Left renal cortex interstitium (tissue), 4 donors: ENCODE measurements at places on chromosomes 7 and 10.

DNA sequence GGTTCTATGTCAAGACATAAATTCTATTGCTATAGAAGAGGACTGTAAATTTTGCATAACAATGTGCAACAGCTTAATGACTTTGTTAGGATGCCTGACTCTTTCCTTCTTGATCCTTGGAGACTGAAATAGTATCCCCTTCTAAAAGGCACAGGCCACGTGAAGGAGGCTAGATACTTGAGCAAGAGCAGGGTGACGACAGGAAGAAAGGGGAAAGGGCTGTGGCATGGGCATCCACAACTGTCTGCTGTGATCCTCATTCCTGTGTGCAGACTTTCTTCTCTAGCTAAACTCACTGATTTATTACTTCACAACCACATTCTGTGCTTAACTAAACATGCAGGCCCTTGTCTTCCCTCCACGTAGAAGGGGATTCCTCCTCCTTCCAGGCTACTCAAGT is 1111.8 kb upstream of the C7orf33 start:
- DNase-seq: peak; percentile 50

DNA sequence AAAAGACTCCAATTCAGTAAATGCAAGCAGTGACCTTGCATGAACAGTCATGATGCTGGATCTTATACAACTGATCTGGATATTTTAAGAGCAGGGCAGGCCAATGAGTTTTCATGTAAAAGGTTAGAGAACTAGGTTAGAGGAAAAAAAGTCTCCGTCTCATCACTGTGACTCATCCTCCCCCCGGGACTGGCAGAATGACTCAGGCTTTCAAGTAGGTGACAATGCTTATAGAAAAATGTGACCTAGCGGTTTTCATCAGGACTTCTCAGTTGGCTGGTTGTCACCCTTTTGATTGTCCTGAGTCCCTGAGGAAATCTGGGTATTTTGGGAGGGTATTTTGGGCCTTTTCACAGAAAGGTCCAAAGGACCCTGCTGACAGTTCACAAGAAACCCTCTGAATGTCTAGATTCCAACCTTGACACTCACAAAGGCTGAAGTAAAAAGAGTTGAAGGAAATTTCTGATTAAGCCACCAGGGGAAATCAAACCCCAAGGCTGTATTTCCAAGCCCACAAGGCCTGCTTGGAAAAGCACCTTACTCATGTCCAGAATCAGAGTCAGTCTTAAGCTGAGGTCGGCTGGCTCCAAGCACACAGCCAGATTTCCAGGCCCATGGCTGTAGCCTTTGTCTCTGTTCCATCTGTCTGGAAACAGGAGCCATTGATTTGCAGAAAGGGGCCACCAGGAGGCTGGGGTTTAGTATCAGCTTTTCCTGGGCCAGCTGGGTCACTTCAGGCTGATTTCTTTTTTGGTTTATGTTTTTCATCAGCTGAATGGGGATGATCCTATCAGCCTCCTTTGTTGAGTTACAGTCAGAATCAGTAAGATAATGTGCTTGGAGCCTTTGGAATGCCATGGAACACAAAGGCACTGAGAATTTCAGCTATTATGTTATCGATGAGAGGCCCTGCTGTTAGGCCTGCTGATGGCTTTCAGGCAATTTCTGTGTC is 226.4 kb upstream of the HABP2 start:
- no peak for DNase-seq

DNA sequence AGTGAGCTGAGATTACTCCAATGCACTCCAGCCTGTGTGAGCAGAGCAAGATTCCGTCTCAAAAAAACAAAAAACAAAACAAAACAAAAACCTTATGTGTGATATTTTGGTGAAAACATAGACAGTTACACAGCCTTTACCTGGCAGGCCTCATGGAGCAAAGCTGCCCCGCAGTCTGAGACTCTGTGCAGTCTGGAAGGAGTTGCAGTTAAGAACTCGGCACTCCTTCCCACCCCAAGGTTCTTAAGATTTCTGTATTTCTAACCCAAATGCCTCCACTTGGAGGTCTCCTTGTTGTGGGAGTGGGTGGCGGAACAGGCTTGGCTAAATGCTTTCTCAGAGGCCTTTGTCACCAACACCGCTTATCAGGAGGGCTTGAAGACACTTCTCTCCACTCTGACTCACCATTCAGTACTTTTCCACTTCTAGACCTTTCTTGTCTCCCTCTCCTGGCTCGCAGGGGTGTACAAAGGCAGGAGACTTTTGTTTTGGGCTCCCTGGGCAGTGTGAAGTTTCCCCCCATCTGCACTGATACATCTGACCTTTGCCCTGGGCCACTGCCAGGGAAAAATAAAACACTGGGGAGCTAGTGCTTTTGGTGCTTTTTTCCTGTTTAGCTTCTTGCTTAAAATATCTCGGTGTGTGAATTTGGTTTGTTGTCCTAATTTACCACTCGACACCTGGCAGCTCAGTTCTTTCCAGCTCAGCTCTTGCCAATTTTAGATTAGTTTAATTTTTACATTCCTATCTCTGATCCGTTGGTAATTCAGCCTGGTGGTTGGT is 51.3 kb upstream of the MAGI2 start:
- no peak for DNase-seq

DNA sequence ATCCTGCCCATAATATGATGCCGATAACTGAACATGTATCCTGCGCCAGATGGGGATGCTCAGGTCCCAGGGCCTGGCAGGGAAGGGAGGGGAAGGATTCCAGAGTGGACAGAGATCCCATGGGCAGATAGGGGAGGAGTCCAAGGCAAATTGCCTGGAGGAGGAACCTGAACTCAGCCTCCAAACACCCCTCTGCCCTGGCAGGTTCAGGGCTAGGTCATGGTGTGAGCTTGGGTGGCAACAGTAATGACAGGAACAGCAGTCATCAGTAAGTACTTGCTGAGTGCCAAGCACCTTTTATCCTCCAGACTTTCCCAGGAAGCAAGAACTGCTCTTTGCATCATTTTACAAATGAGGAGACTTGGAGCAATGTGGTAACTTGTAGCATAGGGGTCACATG is 3.8 kb upstream of the PALD1 start:
- no peak for DNase-seq

DNA sequence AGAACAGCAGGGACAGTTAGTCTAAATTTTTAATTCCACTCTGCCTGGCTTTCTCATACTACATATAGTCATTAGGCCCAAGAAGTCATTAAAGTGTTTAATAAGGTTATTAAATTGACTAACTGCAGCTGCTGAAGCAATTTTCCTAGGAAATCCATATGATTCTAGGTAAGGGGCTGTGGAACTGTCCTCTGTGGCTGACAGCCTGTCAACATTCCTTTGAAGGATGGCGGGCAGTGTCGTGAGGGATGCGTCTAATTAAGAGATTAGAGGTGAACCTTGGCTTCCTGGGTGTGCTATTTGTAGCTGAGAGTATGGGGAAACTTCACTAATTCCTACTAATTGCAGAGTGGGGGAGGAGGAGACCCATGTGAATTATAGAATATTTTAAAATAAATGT is 64.6 kb downstream of the SNX10 start:
- DNase-seq: no peak

DNA sequence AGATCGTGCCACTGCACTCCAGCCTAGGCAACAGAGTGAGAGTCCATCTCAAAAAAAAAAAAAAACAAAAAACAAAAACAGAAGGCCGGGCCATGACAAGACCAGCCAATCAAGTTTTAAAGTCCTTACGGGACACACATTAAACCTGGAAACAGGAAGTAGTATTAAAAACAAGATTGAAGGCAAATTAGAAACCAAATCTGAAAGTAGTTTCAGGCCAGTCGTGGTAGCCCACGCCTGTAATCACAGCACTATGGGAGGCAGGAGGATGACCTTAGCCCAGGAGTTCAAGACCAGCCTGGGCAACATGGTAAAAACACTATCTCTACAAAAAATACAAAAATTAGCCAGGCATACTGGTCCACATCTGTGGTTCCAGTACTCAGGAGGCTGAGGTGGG is 18.1 kb downstream of the PSAP start:
- DNase-seq: no peak

DNA sequence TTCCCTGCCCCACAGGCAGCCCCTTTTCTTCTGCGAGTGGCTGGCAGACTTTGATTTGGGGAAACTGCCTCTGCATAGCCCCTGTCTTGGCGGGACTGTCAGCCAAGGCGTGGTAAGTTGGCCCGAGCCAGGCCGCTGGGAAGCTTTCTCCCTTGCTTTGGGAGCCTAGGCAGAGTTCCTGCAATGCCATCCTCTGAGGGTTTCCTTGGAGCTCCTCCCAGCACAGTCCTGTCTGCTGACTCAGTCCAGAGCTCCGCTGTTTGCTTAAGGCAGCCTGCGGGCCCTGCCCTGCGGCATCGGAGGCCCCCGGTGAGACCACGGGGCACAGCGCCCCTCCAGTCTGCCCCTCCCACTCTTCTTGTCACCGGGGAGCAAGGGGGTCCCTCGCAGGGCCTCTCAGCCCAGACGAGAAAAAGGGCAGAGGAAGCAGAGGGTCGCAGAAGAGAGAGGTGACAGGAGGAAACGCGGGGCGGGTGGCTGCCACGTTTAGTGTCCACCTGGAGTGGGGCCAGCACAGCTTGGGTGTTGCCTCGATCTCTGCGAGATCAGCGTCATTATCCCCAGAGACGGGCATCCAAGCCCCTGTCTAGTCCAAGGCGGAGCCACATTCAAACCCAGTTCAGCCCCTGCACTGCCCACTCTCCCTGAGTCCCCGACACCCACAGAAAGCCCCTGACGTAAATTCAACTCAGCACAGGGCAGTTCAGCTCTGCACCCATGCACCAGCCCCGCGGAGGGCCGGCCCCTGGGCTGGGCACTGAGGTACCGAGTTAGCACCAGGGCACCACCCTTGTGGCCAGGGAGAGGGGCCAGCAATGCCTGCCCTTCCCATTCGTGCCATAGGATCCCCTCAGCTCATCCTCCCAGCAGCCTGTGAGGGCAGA is 59.0 kb upstream of the CHST15 start:
- no peak for DNase-seq

DNA sequence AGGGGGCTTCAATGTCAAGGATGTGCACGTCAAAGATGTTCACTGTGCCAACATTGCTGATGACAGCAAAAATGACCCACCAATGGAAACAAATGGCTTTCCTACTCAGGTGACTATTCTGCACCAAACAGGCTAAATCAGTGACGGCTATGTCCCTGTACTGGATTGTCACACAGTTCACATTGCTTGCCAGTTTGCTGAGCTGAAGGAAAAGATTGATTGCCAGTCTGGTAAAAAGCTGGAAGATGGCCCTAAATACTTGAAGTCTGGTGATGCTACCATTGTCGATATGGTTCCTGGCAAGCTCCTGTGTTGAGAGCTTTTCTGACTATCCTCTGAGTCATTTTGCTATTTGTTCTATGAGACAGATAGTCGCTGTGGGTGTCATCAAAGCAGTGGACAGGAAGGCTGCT is 202.2 kb upstream of the ETV1 start:
- no peak for DNase-seq

DNA sequence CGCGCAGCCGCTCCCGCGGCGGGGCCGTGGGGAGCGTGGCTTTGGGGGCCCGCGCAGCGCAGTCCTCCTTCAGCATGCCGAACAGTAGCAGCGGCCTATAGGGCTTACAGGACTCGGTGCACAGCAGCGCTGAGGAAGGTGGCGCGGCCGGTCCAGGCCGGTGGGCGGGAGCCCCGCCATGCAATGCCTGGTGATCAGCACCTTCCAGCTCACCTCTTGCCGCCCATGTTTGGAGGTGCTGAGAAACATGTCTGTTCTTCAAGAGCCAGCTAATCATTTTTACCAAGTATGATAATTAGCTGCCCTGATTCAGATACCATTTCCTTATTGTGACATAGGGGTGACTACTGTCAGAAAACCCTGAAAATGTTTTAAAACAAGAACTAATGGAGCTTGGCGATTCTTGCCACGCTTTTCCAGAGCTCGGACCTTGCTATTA is 33.5 kb upstream of the SFTPD start:
- no peak for DNase-seq

DNA sequence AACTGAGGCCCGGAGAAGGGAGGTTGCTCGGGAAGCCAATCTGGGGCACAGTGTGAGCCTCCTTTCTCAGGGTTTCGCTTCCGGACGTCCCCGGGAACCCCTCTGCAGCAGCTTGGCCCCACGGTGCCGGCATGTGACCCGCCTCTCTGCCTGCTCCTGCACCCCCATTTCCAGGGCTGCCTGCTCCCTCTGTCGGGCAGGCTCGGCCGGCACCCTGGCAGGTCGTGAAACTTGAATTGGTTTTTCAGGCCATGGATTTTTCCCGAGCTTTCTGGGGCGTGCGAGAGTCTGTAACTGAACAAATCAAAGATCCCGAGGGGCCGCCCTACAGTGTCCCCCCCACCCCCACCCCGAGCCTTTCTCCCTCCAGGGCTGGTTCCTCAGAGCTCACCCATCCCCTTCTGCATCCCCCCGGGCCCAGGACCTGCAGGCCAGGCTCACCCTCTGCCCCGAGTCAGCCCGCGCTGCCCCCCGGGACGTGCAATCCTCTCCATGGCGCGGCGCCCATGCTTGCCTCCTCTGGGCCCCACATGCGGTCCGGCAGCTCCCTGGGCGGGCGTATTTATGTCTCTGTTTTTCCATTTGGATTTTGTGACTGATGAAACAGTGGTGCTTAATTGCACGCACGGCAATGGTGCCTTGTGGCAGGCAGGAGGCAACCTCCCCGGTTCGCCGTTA is 58.1 kb downstream of the UNCX start:
- no peak for DNase-seq

- no peak for DNase-seq
Measured at GRCh38 chr10:101902820-101903145, 59.2 kb upstream of the KCNIP2 start.

DNA sequence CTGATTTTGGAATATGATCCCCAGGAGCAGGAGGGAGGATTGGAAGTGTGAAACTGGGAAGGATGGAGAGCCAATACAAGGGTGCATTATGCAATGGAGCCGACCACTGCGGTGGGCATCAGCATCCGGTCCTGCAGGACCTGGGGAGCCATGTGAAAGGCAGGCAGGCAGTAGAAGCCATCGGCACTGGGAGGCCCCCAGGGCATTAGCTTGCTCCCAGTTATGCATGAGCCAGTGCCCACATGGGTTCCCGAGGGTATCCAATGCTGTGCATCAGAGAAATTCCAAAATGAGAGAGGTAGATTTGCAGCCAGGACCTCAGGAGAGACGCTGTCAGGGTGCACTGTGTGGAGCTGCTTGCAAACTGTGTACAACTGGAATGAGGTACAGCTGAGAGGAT is 8.7 kb upstream of the KCP start:
- DNase-seq: no peak
